HS-27A (cell line): ENCODE measurements at places on chromosomes 6 and 20.
A peak's percentile ranks its signal among the peaks of the same experiment; 100 is the strongest.

GRCh38 chr6:22444330-22444729 lies 125.0 kb upstream of the HDGFL1 start:
- DNase-seq: no peak

GRCh38 chr6:169782966-169783365 lies 31.5 kb downstream of the ERMARD start:
- no peak for DNase-seq

GRCh38 chr6:15269011-15269410 lies 23.1 kb downstream of the JARID2 start:
- DNase-seq: no peak

GRCh38 chr6:79373246-79373645 lies 138.8 kb upstream of the HMGN3 start:
- no peak for DNase-seq

DNA sequence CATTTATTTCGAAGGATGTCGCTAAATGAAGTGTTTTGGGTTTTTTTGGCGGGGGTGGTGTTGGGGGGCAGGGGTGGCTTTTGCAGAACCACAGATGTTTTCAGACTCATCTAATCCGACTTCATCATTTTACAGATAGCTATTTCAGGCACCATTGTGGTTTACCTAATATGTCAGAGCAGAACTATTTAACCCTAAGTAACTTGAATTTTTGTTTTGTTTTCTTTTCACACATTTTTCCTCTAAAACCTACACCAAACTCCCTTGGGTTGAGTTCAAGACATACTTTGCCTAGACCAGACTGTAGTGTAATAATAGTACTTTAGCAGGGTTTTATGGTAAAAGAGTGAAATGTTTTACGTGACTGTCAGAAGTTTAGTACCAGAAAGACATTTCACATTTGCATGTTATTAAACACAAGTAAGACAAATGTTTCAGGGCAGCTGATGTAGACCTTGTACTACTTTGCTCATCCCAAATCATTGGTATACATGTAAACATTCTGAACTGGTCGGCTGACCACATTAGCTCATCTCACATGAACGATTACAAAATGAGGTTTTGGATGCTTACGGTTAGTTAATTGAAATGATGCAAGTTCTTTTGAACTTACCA lies 37.7 kb downstream of the MAP3K4 start:
- DNase-seq: peak; percentile 30

DNA sequence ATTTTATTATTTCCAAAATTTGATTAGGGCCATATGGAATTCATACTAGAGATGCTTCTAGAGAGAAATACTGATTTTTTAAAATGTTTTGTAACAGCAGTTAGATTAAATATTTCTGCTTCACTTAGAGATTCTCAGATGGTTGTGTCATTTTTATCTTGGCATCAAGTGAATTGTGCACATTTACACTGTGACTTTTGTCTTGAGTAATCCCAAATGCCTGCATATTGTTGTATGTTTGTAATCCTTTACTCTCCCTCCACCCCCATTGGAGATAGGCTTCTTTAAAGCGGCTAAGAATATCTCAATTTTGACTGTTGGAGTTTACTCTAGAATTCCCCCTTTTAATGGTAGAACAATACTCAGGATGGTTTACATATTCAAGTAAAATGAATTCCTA lies 19.0 kb downstream of the STX16 start:
- DNase-seq: no peak

DNA sequence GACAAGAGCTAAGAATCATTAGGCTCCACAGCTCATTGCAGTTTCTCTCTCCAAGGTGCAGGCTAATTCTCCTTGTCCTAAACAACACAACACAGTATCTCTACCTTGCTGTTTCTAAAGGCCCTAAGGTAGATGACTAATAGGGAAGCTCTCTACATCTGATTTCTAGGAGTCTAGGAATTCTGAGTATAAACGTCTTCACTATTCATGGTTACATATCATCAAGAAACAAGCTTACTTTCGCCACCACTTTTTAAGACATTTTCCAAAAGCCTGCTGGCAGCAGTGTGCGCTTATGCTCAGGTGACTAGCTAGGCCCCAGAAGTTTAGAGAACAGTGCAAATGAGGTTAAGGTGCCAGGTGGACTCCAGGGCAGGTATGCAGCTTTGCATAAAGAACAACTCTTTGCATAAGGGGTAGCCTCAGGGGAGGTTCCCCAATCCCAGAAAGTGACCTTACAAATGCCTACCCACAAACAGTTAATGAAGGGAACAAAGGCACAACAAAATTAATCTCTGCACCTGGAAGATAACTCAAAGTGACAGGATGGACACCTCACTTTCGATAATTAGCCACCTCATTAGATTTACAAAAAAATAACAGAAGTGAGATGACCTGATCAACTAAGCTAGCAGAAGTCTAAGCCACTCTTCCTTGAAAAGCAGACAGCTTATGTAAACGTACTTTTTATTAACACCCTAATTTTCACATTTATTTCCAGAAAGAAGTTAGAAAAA lies 20.1 kb downstream of the B4GALT5 start:
- DNase-seq: no peak

DNA sequence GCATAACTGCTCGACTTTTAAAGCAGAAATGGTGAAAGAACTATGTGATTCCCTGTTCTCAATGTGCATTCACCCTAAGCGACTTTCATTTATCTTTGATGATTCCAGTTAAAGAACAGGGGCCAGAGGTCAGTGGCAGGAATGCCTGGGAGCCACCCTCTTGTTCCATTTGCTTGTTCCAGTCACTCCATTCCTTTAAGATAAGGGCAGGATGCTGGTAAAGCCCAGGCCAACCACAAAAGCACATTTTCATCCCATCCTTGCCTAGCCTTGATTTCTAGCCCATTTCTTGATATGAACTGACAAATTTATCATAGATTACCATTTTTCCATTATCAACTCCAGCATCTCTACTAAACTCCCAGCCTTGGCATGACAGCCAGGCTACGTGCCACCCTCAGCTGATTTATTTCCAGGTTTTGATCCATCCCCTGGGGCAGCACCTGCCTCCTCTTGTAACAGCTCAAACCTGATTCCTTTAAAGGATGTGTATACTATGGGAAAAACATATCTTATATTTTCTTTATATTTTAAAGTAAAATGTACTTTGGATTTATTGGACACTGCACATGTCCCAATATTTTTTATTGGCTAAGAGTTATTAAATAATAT lies 19.2 kb downstream of the HMGN3 start:
- DNase-seq: no peak

DNA sequence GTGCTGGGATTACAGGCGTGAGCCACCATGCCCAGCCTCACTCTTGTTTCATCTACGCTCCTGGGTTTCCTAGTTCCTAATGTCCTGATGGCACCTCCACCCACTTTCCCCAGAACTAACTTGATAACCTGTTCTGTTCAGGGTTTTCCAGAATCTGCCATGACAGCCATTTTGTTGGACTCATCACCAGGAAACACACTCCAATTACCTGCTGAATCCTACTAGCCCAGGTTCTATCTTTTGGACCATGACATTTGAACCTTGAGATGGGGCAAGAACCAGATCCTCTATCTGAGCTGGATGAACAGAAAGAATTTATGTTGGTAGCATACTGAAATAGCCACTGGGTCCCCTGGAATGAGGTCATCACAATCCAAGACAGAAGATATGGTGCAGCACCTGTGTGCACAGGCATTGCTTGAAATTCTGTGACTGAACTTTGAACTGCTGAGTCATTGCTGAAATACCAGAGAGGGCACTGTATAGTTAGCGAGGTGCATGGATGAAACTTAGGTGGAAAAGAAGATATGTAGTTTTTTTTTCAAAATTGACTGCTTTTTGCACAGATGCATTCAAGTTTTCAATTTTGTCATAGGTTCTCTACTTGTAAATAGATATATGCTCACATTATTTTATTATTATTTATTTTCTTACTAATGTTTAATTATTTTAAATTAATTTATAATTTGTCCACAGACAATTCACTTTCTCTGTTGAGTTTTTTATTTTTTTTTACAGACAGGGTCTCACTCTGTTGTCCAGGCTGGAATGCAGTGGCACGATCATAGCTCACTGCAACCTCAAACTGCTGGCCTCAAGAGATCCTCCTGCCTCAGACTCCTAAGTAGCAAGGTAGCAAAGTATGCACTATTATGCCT lies 42.8 kb upstream of the TASP1 start:
- no peak for DNase-seq

DNA sequence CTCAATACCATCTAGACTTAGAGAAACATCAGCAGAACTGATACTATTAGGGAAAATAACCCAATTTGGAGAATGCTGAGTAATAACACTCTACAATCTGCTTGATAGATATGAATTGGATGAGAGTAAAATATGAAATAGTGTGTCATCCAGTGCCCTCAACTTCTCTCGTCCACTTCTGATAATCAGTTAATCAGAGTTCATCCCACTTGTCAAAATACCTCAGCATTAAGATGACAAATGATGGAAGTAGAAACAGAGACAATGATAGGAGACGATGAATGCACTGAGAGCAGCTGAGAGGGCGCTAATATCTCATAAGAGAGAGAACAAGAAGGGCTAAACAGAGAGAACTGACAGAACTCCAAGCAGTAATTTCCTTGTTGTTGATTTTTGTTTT lies 699.6 kb downstream of the EPHA7 start:
- DNase-seq: no peak

DNA sequence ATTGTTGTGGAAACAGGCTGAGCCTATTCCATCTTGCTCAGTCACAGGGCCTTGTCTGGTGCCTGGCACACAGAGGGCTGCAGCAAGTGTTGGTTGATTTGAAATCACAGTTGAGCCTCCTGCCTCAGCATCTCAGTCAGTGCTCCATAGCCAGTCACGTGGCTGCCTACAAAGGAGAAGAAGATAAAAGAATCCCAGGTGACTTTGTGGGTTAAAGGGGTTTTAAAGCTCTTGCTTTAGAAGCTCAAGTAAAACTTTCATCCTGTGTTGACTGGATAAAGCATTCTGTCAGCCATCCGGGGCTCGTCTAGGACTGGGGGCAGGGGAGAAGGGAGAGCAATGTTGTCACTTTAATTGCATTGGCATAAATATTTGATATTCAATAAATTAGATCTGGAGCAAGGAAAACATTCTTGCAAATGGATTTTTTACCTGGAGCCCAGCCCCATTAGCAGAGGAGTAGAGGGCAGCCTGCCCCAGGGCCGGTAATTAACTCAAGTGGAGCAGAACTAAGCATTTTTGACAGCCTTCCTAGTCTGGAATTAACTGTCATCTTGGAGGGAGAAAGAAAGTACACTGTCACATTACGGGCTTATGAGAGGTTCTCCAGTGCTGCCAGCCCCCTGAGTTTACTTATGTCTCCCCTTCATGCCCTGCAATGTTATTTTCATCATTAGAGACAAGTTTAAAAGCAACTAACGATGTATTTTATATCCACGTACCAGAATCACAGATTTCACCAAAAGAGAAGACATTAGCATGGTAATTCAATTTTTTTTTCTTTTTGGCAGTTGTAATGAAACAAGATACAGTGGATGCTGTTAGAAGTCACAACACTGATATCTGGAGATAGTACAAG lies 71.7 kb upstream of the GTSF1L start:
- DNase-seq: no peak

GRCh38 chr6:134674562-134674961 lies 275.3 kb downstream of the ALDH8A1 start:
- DNase-seq: no peak

GRCh38 chr6:14270925-14271788 lies 153.6 kb downstream of the CD83 start:
- peak; percentile 99 for DNase-seq

- DNase-seq: no peak
Observed at GRCh38 chr20:25398376-25399036, 7.9 kb upstream of the ABHD12 start.

DNA sequence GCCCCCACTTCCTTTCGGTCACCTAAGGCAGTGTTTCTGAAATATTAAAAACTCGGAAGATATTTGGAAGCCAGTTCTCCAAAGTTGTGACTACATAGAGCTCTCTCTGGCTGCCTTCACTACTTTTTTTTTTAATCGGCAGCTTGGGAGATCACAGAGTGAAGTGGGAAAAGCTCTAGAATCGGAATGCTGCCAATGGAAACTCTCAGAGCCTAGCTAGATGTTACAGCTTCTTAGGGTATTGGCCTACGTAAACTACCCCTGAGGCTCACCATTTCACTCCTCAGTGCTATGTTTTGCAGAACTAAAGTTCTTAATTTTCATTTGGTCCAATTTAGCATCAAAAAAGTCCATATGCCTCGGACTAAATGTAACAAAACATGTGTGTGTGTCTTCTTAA lies 14.5 kb downstream of the SERPINB1 start:
- no peak for DNase-seq

GRCh38 chr6:72132851-72133250 lies 246.5 kb downstream of the RIMS1 start:
- no peak for DNase-seq

GRCh38 chr6:105051941-105052471 lies 95.1 kb downstream of the LIN28B start:
- DNase-seq: no peak

DNA sequence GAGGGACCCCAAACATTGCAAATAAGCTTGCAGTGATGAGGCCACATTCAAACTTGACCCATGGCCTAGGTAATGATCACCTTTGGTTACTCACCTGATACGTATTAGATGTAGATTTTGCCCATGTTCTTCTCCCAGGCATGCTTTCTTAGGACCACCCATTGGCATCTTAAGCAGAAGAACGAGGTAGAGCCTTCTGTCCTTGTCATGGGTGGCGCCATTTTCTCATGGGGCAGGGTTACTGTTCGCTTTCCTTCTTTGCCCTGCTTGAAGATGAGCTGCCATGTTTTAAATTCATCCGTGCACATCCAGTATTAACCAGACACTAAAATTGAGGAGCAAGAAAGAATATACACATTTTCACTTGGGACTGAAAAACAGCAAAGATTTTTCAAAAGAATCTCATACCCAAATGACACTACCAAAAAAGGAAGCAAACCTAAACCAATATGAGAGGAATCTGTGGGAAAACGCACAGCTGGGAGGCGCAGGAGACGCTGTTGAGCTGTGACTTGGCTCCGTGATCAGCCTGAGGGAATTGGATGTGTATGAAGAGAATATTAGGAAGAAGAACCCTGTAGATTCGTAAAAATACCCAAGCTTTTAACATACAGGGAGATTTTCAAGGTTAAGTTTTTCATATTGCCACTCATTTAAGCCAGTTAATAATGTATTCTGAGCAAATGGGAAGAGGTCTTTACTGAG lies 36.6 kb downstream of the GMPR start:
- DNase-seq: no peak

DNA sequence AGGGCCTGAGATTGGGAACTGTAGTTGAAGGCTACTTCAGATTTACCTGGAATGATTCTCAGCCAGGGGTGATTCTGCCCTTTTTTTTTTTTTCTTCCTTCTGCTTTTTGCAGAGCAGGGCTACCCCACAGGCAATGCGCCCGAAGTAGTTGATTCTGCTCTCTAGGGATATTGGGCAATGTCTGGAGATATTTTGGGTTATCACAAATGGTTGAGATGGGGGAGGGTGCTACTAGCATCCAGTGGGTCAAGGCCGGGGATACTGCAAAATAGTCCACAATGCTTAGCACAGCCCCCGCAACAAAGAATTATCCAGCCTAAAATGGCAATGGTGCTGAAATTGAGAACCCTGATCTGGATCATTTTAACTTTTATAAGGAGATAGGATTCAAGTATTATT lies 71.2 kb upstream of the ZMYND8 start:
- no peak for DNase-seq
